Activated gamma-delta T cell treated with Interleukin-2 at 50 U/mL for 16 hours (primary cell): ENCODE measurements at places on chromosomes 2 and 18.

GRCh38 chr2:149989447-149990063 is 402.0 kb upstream of the MMADHC start:
- no peak for DNase-seq

DNA sequence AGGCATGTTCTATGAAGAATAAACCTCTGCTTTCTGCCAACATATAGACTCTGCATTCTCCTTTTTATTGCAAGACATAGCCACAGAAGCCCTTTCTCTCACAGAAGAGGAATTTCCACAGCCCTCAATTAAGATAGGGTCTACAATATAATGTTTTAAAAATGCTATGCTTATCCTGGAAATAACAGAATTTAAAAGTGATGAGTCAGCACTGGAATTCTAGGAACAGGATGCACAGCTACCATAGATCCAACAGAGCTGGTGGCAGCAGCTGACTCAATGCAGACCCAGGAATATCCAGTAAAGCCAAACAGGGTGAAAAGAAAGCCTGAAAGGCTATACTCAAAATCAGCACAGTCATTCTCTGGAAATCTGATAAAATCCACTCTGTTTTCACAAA is 866.9 kb downstream of the TRIB2 start:
- no peak for DNase-seq

GRCh38 chr2:228082571-228082970 is 98.9 kb downstream of the SPHKAP start:
- no peak for DNase-seq

GRCh38 chr18:27057519-27058234 is 127.4 kb downstream of the CHST9 start:
- no peak for DNase-seq

DNA sequence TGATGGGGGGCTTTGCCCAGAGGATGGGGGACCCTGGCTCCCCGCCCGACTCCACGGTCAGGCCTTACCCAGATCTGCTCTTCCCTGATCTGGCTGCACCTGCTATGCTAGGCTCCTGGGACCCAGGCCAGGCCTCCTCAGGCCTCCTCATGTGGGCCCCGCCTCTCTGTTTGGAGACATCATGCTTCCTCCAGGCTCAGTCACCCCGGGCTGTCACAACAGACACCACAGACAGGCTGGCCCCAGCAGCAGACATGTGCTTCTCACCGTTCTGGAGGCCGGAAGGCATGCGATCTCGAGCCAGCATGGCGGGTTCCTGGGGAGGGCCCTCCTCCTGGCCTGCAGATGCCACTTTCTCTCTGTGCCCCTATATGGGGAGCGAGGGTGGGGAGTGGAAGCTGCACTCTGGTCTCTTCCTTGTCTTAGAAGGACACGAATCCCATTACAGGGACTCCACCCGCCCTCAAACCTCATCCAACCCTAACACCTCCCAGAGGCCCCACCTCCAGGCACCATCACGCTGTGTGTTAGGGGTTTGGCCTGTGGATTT is 10.8 kb upstream of the NEU4 start:
- DNase-seq = no peak

DNA sequence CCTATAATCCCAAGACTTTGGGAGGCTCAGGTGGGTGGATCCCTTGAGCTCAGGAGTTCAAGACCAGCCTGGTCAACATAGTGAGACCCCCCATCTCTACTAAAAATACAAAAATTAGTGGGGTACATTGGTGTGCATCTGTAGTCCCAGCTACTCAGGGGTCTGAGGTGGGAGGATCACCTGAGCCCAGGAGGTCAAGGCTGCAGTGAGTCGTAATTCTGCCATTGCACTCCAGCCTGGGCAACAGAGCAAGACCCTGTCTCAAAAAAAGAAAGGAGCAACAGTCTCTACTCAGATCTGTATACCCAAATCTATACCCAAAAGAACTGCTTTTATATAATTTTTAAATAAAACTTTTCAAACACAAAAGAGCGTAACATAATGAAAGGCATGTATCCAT is 5.5 kb upstream of the HSBP1L1 start:
- DNase-seq = no peak

- DNase-seq = no peak
Measured at GRCh38 chr2:239259603-239260298, 141.1 kb downstream of the HDAC4 start.

GRCh38 chr2:129716781-129717559 is 262.5 kb upstream of the RAB6C start:
- DNase-seq = no peak

- no peak for DNase-seq
Measured at GRCh38 chr2:232982926-232983668, 30.0 kb downstream of the NGEF start.

DNA sequence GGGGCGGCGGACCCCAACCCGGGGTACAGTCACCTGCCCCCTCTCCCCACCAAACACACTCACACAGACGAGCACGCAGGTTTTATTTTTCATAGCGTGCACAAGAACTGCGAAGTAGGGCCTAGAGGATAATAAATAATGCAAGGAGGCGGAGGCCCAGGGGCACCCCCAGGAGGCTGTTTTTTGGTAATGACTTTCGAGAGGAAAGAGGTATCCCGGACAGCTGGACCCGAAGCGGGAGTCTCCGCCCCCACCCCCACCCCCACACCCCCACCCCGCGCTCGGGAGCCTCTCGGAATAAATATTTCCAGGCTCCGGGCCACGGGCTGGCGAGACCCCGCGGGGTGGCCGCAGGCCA is 3.4 kb downstream of the CYP26B1 start:
- no peak for DNase-seq

DNA sequence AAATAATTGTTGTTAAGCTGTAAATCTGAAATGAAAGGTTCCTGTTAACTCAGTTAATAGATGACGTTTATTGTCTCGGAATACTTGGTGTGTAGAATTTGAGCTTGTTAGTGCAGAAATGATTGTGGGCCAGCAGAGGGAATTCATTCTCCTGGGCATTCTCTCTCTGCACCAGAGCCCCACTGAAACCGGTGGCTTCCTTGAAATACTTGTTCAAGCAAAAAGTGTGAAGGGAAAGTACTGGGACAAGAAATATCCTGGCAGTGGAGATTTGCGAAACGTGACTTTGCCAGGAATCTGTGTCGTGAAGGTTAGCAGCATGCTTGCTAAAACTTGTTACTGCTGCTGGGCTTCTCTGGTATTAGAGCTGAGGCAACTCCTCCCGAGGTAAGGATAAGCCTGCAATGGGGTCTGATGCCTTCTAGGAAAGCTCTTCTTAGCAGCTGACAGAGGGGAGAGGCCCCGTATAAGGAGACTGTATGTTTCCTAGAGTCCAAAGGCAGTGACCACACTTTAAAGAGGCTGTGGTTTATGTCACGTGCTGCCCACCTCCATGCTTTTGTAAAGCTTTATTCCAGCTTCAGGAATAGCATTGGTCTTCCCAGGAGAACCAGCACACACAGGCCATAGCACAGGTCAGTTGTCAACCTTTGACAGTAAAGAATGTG is 2.0 kb downstream of the ITGA6 start:
- no peak for DNase-seq

DNA sequence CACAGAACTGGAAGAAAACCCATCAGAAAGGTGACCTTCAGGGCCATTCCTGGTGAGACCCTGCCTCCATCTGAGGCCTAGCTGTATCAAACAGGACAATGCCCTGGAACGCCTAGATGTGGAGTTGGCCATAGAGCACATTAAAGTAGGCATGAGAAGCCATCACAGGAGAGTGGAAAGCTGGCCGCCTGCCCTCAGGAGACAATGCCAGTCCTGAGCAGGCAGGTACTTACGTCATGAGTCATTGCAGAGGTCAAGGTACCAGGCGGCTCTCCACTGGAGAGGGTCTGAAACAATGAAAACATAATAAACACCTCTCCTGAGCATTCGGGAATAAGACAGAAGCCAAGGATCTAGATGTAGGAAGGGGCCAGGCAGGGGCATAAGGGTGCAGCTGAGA is 68.6 kb downstream of the CCDC93 start:
- DNase-seq = no peak

- DNase-seq = no peak
Measured at GRCh38 chr2:162058973-162059668, 14.9 kb downstream of the DPP4 start.

GRCh38 chr2:84956334-84957297 is 14.3 kb upstream of the KCMF1 start:
- no peak for DNase-seq

DNA sequence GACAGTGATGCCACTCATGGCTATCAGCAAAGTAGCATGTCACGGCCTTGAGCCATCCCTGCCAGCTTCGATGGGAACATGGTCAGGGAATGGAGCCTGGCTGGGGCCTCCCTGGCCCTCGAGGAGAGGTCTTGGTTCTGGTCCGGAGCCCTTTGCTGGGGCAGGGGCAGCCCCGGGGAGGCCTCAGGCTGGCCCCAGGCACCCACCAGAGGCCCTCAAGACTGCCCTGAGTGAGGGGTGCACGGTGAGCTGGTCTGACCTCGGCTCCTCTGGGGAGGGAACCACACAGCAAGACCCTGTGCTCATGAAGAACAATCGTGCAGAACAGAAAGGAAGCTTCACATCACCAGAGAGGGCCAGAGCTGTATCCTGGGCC is 75.2 kb upstream of the OTOS start:
- DNase-seq = no peak
